ENCODE measurements at places on chromosomes 1 and 21.

DNA sequence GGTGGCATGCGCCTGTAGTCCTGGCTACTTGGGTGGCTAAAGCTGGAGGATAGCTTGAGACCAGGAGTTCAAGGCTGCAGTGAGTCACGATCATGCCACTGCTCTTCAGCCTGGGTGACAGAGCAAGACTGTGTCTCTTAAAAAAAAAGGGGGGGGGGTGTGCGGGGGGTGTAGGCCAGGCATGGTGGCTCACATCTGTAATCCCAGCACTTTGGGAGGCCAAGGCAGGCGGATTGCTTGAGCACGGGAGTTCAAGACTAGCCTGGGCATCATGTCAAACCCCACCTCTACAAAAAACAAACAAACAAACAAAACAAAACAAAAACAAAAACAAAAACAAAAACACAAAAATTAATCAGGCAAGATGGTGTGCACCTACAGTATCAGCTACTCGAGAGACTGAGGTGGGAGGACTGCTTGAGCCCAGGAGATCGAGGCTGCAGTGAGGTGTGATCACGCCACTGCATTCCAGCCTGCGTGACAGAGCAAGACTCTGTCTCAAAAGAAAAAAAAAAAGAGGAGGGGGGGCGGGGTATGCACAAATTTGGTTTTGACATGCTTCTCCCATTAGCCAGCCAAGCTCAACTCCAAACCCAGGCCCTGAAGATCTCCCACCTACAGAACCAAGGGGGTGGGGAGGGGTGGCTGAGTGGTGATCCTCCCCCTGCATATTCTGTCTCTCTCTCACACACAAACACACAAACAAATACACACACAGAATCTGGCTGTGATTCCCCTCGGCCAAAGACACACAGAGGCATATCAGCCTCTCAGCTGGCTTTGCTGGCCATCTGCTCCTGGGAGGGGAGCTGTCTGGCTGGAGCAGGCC, 3.1 kb downstream of the PTAFR start:
- peaks cover 2% of the 10 kb centered on the region for H3K27me3 ChIP-seq
- peak overlapping the region; percentile 63 for H3K4me3 ChIP-seq
- H3K27ac ChIP-seq = peak overlapping the region; percentile 97
- no peaks in the 10 kb centered on the region for H3K36me3 ChIP-seq

GRCh38 chr21:46112725-46113215, 14.9 kb downstream of the COL6A2 start:
- no peak overlapping the region for H3K4me3 ChIP-seq
- no peaks in the 10 kb centered on the region for H3K27me3 ChIP-seq
- no peaks in the 10 kb centered on the region for H3K4me1 ChIP-seq
- no peak for DNase-seq
- peaks cover 5% of the 10 kb centered on the region for H3K36me3 ChIP-seq
- H3K27ac ChIP-seq = no peak overlapping the region

GRCh38 chr1:145719230-145720079, at the start of gene CD160:
CD160 (plus strand) TSS chr1:145719499; CDS start chr1:145728328, 8,829 bp downstream.
- no peaks in the 10 kb centered on the region for H3K36me3 ChIP-seq
- no peak within 1 kb of the TSS for H3K27ac ChIP-seq
- peaks cover 10% of the 10 kb centered on the region for H3K27me3 ChIP-seq
- DNase-seq = no peak

GRCh38 chr1:211547710-211548109, 31.3 kb downstream of the SLC30A1 start:
- H3K4me3 ChIP-seq = no peak overlapping the region
- DNase-seq = no peak
- no peaks in the 10 kb centered on the region for H3K4me1 ChIP-seq
- no peaks in the 10 kb centered on the region for H3K36me3 ChIP-seq
- H3K27ac ChIP-seq = no peak overlapping the region
- H3K27me3 ChIP-seq = no peaks in the 10 kb centered on the region

DNA sequence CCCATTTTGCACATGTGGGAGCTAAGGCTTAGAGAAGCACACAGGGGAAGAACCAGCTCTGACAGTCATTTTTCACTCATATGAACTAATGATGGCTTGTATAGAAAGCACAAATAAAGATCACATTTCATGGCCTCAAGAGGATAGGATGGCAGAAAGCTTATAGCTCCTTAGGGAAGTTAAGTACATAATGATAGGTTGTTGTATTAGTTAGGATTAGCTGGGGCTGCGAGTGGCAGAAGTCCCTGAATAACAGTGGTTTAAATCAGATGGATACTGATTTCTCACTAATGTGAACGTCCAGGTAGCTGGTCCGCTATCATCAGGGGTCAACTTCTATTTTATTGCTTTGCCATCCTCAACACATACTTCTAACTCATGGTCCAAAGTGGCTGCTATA, 284.0 kb downstream of the RPS6KC1 start:
- no peaks in the 10 kb centered on the region for H3K4me1 ChIP-seq
- H3K4me3 ChIP-seq = no peak overlapping the region

GRCh38 chr1:152880907-152881306, 2.8 kb downstream of the SMCP start:
- H3K36me3 ChIP-seq = peaks cover 5% of the 10 kb centered on the region
- no peaks in the 10 kb centered on the region for H3K4me1 ChIP-seq
- no peak overlapping the region for H3K4me3 ChIP-seq
- no peak overlapping the region for H3K27ac ChIP-seq
- no peak for DNase-seq
- H3K27me3 ChIP-seq = peaks cover 4% of the 10 kb centered on the region
